ENCODE measurements at places on chromosomes 12 and 14.

GRCh38 chr12:43392116-43392515 lies 159.9 kb downstream of the ADAMTS20 start:
- DNase-seq = no peak

DNA sequence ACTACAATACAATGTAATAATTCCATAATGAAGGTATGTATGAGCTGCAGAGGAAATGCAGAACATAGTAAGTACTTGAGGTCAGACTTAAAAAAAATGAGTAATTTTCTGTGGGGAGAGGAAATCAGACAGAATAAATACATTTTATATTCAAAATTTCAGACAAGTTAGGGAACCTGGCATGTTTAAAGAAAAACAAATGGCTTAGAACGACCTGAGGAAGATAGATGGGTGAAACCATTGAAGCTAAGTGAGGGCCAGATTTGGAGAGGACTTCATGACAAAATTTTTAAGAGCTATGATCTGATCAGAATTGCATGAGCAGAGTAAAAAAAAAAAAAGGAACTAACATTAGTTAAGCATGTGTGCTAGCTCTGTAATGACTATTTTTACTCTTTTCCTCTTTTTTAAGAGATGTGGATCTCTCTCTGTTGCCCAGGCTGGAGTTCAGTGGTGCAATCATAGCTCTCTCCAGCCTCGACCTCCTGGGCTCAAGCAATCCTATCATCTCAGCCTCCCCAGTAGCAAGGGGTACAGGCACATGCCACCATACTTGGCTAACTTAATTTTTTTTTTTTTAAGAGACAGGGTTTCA lies 157.6 kb upstream of the PDE3A start:
- DNase-seq = no peak

DNA sequence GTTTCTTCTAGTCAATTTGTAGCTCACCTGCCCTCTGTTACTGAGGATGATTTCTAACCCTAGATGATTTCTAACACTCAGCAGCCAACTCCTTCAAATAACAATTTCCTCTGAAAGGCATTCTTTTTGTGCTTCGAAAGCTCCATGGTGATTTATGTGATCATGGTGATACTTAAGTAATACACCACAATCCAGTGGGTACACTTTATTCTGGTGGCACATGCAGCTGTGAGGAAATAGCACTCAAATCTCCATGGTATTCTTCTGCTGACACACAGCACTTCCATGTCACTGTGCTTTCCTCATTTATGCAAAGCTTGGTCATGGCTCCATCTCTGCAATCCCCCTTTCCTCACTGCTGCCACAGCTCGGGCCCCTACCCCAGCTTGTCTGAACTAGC lies 73.7 kb downstream of the PTPN21 start:
- DNase-seq = no peak

- no peak for DNase-seq
Observed at GRCh38 chr12:92556141-92556540, 146.6 kb upstream of the PLEKHG7 start.

DNA sequence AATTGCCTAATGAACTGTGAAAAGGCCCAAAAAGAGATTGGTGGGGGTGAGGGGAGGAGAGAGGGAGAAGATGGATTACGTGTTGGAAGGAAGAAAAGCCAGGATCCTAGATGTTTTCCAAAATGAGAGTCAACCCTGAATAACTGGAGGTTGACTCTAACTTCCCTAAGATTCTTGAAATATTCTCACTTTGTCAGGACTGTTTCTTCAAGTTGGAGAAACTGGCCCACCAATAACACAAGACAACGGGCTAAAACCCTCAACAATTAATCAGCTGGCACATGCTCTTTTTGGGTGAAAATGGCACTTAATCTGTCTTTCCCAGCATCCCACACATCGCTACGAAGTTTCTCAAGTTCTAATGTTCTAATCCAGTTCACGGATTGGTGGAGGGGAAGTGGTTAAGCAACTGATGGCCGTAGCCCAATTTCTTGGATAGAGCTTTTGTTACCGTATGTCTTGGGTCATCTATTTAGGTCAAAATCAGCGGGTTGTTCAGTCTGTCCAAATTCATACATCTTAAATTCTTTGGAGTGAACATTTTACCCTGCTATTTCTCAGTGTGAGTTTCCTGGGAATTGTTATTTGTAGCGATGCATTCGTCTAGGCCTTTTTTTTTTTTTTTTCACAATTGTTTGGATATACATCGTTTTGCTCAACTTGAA lies 49.0 kb downstream of the GPHB5 start:
- no peak for DNase-seq

DNA sequence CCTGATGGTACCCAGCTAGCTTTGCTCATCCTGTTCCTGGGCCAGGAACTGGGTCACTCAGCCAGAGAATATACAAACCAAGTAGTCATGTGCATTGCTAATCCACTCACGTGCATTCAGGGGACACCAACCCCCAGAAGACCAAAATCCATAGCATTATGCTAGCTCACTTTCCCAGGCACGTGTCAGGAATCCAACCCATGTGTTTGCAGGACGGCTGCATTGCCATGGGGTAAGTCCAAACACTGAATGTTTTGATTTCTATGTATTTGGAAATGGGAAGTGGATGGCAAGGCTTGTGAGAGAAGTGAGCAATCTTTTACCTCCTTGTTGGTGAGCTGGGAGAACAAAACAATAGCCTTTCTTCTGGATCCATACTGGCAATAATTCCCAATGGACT lies 87.1 kb upstream of the FOXN3 start:
- DNase-seq = no peak

- no peak for DNase-seq
Observed at GRCh38 chr12:73452672-73453469, 1084.8 kb upstream of the ATXN7L3B start.

DNA sequence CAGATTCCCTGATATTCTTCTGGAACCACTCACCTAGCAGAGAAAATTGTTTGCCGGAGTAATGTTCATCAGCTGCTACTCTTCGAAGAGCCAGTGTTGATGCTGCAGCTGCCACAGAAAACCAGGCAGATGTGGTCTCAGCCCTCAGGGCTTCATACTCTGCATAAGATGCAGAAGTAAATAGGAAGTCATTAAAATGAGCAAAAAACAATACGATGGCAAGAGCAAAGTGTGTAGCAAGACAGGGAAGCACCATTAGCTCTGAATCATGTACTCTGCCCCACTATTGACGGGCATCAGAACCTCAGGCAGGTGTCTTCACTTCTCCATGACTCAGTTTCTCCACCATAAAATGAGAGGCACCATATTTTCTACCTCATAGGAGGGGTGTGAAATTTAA lies 991.6 kb upstream of the TMEM132C start:
- no peak for DNase-seq

Measured in thymus (tissue), 14 donors.